Neural cell (in vitro differentiated cells): ENCODE measurements at places on chromosomes 7 and 10. TPM values are rescaled to one million over a fixed set of nuclear protein-coding genes. Genes with fewer than 3 reads are reported as not detected.

Gene NKX1-2
- polyA plus RNA-seq = 0.16 and 0.19 TPM in 2 replicates

Gene PLA2G12B
- not detected in 2 replicates for polyA plus RNA-seq

Gene DLX6
- polyA plus RNA-seq = 53.6 and 58.8 TPM in 2 replicates

Gene TMEM176A
- not detected in 2 replicates for polyA plus RNA-seq

Gene FKBP6
- polyA plus RNA-seq = not detected in 2 replicates

Gene GIMAP8
- polyA plus RNA-seq = not detected in 2 replicates

Gene CALML5
- polyA plus RNA-seq = not detected in 2 replicates

Gene TNS3
- polyA plus RNA-seq = 0.28 and 0.58 TPM in 2 replicates

Gene PLEKHS1
- polyA plus RNA-seq = not detected in 2 replicates

Gene CALHM1
- polyA plus RNA-seq = not detected in 2 replicates

Gene NACAD
- 8.5 and 14.5 TPM in 2 replicates for polyA plus RNA-seq

Gene CALY
- polyA plus RNA-seq = 3.7 and 6.8 TPM in 2 replicates

Gene FKBP9
- 2.8 and 3.4 TPM in 2 replicates for polyA plus RNA-seq

Gene CNPY1
- polyA plus RNA-seq = 0.36 and 4.2 TPM in 2 replicates

Gene NPM3
- polyA plus RNA-seq = 49.1 and 53.0 TPM in 2 replicates

Gene PTPRN2
- polyA plus RNA-seq = 31.0 and 45.5 TPM in 2 replicates

Gene CELF2
- polyA plus RNA-seq = 49.9 and 55.5 TPM in 2 replicates

Gene ASAH2B
- polyA plus RNA-seq = 13.0 and 14.9 TPM in 2 replicates

Gene AGMO
- not detected in 2 replicates for polyA plus RNA-seq

Gene MYO1G
- polyA plus RNA-seq = 0.38 TPM in 1 of 2 replicates, not detected in the other

Gene DOCK4
- polyA plus RNA-seq = 24.3 and 28.1 TPM in 2 replicates

Gene NRF1
- polyA plus RNA-seq = 13.2 and 22.8 TPM in 2 replicates

Gene NRCAM
- 81.1 and 90.9 TPM in 2 replicates for polyA plus RNA-seq

Gene NODAL
- 0.46 TPM in 1 of 2 replicates, not detected in the other for polyA plus RNA-seq

Gene ITIH5
- polyA plus RNA-seq = 0.28 TPM in 1 of 2 replicates, not detected in the other

Gene GIMAP7
- not detected in 2 replicates for polyA plus RNA-seq

Gene WNT16
- not detected in 2 replicates for polyA plus RNA-seq

Gene CCDC172
- not detected in 2 replicates for polyA plus RNA-seq

Gene SYNPO2L
- not detected in 2 replicates for polyA plus RNA-seq

Gene ACTR3C
- polyA plus RNA-seq = not detected in 2 replicates

Gene DENND2A
- polyA plus RNA-seq = 21.7 and 24.5 TPM in 2 replicates

Gene SMO
- polyA plus RNA-seq = 8.8 and 14.7 TPM in 2 replicates

Gene PGAM2
- polyA plus RNA-seq = not detected in 2 replicates

Gene NUP42
- 106 and 109 TPM in 2 replicates for polyA plus RNA-seq

Gene CCDC201
- not detected in 2 replicates for polyA plus RNA-seq

Gene CYP17A1
- not detected in 2 replicates for polyA plus RNA-seq

Gene ADRA2A
- polyA plus RNA-seq = 1.5 and 2.5 TPM in 2 replicates

Gene CC2D2B
- polyA plus RNA-seq = 0.61 TPM in 1 of 2 replicates, not detected in the other

Gene GSTO2
- 0.53 and 2.2 TPM in 2 replicates for polyA plus RNA-seq
